ENCODE measurements at places on chromosomes 7 and 10.
A peak's percentile ranks its signal among the peaks of the same experiment; 100 is the strongest.

GRCh38 chr7:158573310-158573709, 14.3 kb downstream of the PTPRN2 start:
- no peak for DNase-seq

GRCh38 chr10:95233377-95234034, 39.5 kb downstream of the ACSM6 start:
- DNase-seq = no peak

DNA sequence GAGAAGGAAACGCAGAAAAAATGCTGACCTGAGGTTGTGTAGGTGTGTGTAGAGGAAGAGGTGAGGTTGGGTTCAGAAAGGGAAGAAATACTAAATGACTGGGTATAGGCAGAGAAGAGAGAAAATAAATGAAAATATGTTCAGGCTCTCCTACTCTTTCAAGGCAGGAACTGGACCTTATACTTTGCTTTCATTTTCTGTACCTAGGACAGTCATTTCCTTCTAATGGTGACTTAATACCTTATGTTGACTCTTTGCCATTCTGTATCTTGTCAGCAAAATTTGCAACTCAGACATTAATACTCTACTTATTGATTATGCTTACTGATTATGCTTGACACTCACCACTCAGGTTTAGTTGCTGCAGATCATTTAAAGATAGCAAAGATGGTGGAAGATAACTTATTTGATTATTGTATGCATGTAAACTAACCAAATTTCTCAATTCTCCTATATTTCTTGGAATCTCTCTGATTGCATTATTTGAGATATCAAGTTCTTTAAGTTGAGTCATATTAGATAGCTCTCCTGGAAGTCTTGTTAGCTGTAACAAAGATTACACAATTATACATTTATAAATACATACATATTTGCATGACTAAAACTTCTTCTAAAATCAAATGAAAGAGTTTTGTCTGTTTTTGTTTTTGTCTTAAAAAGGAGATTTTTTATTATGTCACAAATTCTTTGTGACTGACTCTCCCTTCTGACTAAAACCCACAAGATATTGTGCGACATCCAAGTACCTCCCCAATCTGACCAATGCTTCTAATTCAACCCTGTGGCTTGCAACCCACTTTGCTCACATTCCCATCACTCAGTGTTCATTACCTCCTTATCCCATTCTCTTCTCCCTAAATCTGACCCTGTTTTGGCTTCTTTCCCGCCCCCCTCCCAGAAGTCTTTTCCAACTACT, 20.0 kb downstream of the LRRD1 start:
- no peak for DNase-seq

DNA sequence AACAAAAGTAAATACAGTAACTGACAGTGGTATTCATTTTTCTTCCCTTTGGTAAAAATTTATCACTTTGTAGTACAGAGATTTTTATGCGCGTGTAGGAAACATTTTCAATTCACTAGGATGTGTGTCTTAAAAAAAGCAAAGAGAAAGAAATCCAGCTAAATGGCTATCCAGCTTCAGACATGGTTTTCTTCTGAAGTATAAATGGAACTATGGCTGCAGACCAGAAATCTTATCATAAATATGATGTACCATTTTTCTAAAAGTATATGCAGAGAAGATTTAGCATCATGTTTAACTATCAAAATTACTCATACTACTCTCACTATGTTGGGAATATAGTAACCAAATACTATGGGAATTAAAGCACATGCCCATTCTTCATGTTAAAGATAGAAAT, 328.4 kb upstream of the SMIM30 start:
- DNase-seq = no peak

DNA sequence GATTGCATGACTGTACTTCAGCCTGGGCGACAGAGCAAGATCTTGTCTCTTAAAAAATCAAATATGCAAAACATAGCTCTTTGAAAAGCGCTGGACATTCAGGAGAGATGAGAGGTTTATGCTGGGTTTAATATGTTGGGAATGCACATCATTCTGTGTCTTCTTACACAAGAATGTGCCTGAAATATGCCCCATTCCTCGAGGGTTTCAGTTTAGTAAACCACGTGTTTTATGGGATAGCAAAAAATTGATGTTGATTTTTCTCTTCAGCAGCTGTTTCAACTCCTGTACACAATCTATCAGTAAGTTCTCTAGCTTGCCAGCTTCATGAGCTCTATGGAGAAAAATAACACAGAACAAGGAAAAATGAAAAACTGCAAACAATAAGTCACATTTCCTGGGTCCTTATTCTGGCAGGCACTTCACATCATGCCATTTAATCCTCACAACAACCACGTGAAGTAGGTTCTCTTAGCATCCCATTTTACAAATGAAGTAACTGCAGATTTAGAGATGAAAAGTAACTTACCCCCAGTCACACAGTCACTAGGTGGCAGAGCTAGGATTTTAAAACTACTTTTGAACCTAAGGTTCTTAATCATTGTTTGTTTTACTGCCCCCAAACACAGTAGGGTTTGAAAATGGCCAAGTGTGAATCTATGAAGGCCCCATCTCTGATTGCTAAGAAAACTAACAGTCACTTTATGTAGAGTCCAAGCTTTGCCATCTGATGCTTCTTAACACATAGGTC, 423.6 kb downstream of the PHTF2 start:
- no peak for DNase-seq

DNA sequence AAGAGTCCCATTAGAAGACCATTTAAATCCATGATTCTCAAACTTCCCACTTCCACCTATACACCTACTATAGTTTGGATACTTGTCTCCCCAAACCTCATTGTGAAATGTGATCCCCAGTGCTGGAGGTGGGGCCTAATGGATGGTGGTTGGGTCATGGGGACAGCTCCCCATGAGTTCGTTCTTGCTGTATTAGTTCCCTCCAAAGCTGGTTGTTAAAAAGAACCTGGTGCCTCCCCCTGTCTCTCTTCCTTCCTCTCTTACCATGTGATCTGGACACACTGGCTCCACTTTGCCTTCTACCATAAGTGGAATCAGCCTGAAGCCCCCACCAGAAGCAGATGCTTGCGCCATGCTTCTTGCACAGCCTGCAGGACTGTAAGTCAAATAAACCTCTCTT, 53.9 kb downstream of the WIPF3 start:
- DNase-seq = no peak

DNA sequence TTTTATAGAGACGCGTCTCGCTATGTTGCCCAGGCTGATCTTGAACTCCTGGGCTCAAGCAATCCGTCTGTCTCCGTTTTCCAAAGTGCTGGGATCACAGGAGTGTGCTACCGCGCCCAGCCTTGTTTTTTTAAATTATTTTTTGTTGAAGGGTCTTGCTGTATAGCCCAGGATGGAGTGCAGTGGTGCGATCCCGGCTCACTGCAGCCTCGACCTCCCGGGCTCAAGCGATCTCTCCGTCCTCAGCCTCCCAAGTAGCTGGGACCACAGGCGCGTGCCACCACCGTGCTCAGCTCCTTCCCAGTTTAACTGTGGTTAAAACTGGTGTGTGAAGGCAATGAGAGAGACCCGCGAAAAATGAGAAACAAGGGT, 11.0 kb upstream of the HNRNPF start:
- no peak for DNase-seq

GRCh38 chr7:11332865-11333228, 359.2 kb downstream of the PHF14 start:
- no peak for DNase-seq

DNA sequence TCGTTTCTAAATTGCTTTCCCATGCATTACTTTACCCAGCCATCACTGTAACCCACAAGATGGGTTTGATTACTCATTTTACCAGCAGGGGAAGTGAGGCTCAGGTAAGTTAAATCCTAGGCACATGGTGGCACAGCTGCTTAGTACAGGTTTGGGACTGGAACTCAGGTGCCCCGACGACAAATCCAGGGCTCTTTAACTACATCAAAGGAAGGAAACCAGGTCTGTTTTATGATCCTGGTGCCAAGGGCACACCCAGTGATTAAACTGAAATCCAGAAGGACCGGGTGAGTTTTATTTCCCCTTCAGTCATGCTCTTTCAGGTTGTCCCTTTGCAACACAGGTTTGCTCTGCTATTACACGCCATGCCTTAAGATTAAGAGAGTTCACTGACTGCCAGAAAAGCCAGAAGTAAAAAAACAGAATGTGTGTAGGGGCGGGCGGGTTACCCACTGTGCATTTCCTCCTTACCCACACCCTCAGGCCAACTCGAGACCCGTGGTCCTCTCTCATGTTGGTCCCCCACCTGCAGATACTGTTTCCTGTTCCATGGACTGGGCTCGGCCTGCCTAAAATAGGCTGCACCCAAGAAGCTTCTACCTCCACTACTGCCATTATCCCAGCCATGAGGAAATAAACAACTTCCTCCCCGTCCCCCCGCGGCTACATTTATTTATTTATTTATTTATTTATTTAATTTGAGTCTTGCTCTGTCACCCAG, 55.1 kb upstream of the KDM7A start:
- DNase-seq = peak; percentile 33

GRCh38 chr7:110803602-110804143, 287.3 kb upstream of the LRRN3 start:
- no peak for DNase-seq

DNA sequence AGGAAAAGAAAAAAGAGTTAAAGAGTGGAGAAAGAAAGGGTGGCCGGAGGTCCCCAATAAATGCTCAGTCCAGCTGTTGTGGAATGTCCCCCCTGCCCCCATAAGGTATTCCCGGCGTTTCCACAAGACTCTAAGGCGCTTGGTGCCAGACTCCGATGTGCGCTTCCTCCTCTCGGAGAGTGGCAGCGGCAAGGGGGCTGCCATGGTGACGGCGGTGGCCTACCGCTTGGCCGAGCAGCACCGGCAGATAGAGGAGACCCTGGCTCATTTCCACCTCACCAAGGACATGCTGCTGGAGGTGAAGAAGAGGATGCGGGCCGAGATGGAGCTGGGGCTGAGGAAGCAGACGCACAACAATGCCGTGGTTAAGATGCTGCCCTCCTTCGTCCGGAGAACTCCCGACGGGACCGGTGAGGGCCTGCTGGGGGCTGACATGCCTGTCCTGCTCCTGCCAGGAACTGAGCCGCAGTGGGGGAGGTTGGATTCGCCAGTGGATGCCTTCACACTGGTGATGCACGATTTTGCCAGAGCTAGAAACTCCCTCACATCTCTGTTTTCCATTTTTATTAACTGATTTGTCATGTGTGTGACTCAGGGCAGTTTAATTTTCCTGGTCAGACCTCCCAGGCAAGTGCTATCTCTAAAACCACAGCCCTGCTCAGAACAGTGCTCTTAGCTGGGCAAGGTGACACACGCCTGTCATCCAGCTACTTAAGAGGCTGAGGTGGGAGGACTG, 34.2 kb downstream of the TACR2 start:
- no peak for DNase-seq

DNA sequence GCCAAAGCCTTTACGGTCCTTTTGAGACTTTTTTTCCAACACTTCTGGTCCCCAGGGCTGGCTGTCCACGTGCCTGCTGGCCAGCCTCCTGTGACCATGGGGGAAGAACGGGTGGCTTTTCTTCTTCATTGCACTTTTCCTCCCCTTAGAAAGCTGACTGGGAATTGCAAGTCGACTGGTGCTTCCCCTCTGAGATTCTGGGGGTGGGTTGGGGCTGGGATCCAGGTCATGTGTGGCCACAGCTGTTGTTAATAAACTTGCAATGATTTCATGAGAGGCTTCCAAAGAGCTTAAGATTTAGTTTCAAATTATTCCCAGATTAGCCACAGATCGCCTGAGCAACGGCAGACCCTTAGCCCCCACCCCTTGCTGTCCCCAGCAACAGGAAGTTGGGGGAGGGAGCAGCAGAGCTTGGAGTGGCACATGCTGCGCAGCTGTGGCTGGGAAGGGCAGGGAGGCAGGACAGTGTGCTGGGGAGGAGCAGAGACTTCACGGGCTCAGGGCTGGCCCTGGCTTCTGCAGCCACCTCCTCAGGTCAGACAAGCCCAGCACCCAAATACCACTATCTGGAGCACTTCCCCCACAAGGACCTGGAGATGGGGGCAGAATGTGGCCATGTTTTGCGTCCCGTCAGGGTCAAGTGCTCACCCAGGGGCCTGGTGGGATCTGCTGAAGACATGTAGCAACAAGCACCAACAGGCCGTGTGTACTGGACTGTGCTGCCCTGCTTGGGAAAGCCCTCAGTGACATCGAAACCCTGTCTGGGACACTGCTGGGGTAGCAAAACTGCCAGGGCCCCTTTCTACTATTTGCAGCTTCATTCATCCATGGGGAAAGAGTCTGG, 147.1 kb downstream of the RNF216 start:
- DNase-seq = no peak

DNA sequence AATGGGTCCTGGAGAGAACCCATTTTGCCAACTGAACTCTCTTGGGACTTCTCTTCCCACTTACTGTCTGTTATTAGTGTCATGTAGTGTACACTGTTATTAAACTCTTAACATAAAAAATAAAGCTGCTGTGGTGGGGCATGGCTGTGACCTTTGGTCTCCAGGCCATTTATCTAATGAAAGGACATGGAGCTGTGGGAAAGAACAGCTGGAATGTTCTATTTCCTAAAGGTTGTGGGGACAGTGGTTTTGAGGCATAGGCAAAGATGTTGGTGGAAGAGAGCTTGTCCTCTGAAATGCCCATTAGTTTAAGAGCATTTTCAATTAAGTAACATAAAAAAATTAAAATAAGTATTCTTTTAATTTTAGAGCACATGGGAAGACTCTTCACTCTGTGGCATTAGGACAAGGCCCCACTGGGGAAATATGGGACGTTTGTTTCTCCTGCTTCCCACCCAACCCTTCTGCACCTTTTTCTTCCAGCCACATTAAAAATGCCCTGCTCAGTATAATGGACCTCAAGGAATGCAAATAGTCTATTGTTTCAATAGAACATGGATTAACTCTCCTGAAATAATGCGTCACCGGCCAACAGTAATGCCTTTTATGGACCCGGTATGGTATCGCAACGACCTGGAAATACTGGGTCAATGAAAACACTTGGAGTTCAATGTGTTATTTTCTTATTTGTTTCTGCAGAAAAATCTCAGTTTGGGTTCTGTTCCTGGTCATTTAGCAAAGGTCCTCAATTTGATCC, 149.6 kb downstream of the BUB3 start:
- no peak for DNase-seq

GRCh38 chr7:2399848-2400587, 3.4 kb upstream of the CHST12 start:
- DNase-seq = peak; percentile 96

- no peak for DNase-seq
Observed at GRCh38 chr10:127982601-127983000, 75.7 kb downstream of the PTPRE start.

DNA sequence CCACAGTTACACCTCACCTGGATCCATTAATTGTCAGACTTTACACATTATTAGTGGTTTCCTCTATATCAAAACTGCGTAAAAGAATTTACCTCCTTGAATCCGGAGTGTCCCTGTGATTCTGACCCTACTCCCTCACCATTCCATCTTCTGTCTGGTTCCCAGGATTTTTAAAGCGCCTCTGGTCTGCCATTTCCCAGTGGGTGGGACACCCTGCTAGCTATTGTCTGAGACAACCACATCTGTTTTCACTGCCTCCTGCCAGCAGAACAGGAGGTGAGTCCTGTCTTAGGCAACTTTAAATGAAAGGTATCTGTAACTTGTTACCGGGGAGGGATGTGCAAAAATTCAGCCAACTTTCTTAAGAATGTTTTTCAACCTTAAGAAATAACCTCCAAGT, 2.3 kb downstream of the MACROH2A2 start:
- no peak for DNase-seq

GRCh38 chr7:81499262-81500116, 270.4 kb downstream of the HGF start:
- peak; percentile 73 for DNase-seq

Data from common myeloid progenitor, CD34-positive (primary cell).